Jurkat, Clone E6-1 (cell line): ENCODE measurements at places on chromosomes 11 and 22.
A peak's percentile ranks its signal among the peaks of the same experiment; 100 is the strongest.

- DNase-seq = no peak
Measured at GRCh38 chr22:35727436-35727835, 9.8 kb downstream of the APOL5 start.

DNA sequence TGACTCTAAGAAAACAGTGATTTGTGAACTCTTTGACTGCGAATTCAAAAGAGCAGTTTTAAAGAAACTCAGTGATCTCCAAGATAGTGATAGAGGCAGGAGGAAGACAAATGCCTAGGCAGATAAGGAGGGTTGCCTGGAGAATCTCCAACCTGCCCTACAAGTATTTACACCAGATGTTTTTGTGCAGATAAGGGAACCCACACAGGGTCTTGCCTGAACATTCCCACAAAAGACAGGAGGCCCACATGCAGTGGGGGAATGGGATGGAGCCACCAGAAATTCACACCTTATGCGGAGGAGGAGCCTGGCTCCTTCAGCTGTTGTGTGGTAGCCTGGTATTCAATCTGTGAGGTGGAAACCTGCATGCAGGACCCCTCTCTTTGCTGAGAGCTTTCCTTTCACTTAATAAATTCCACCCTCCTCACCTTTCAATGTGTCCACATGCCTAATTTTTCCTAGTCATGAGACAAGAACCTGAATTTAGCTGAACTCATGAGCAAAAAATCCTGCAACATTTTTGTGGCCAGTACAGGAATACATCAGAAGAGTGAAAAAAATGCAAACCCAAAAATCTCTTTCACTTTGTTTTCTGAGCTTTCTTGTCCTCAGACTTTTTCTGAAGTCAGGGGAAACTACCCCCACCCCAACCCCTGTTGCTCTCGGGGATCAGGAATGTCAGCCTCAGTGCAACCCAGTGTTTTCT lies 8.1 kb upstream of the GLYAT start:
- peak; percentile 16 for DNase-seq

- DNase-seq = no peak
Measured at GRCh38 chr22:20424932-20425565, 12.6 kb downstream of the SCARF2 start.

DNA sequence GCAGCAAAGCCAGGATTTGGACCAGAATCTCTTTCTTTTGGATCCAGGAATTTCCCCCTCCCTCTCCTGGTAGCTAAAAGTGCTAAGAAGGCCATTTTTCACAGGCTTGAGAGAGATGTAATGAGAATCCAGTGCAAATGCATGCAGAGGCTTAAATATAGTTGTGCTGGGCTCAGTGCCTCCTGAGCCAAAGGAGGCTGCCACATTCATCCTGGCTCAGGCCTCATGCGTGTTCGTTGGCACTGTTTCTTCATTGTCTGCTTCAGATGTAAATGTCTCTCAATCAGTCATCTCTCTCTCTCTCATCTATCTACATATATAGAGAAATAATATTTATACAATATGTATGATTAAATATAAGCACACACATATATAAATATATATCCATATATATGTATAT lies 83.6 kb downstream of the INSC start:
- DNase-seq = no peak

GRCh38 chr22:24445481-24446259 lies 18.3 kb downstream of the ADORA2A start:
- DNase-seq = no peak

- DNase-seq = no peak
Measured at GRCh38 chr22:50523458-50523805, 2.0 kb downstream of the SCO2 start.

- no peak for DNase-seq
Measured at GRCh38 chr11:67435031-67435726, 2.3 kb downstream of the PTPRCAP start.

DNA sequence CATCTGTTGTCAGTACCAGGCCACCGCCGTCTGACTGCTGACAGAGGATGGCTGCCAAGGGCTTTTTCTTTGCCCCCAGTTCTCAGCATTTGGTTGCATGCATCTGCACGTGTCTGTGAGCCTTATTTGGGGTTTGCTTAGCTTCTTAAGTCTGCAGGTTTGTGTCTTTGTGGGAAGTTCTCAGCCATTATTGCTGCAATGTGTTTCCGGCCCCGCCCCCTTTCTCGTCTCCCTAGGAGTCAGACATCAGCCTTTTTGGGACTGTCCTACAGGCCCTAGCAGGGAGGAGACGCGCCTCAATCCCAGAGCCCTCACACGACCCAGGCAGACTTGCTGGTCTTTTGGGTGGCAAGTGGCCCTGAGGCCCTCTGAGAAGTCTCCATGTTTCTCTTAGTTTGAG lies 8.0 kb downstream of the MOB2 start:
- peak; percentile 85 for DNase-seq

DNA sequence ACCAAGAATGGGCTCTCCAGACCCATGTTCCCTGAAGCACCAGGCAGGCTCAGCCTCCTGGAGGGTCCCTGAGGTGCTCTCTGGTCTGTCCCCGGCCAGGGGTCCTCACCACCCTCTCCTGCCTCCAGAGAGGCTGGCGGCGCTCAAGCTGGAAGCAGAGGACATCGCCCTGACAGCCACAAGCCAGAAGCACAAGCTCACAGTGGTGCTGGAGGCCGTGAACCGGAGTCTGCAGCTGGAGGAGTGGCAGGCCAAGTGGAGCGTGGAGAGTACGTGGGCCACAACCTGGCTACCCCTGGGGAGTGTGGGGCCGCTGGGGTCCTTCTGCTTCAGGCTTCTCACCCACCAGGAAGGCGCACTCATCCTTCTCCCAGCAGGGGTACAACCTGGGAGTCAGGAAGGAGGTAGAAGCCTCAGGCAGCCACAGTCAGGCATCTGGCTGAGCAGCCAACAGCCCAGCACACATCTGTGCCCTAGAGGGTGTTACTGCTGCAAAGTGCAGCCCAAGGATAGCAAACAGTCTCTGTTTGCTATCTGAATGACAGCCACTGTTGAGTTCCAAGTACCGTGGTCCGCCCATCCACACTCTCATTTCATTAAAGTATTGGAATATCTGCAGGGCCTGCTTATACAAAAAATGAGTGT lies 8.4 kb downstream of the PARVG start:
- no peak for DNase-seq

DNA sequence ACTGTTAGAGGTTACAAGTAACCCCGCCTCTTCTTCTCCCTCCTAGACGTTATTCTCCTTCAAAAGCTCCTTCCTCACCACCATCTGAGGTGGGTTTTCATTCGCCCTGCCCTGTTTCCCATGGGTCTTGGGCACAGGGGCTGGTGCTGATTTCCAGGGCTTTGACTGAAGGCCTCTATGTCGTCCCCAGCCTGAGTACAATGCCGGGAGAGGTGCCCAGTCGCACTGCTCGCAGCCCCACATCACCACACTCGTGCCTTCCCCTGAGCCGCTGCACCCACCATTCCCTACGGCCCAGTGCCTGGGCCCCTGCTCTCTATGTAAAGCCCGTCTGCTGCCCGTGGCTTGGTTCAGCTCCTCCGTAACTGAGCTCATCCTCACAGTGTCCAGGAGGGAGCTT lies 169.8 kb downstream of the DSCAML1 start:
- DNase-seq = no peak

- DNase-seq = no peak
Measured at GRCh38 chr11:97844016-97844415, 1176.7 kb upstream of the CNTN5 start.

- DNase-seq = no peak
Measured at GRCh38 chr22:36224245-36224644, 15.1 kb downstream of the APOL2 start.

DNA sequence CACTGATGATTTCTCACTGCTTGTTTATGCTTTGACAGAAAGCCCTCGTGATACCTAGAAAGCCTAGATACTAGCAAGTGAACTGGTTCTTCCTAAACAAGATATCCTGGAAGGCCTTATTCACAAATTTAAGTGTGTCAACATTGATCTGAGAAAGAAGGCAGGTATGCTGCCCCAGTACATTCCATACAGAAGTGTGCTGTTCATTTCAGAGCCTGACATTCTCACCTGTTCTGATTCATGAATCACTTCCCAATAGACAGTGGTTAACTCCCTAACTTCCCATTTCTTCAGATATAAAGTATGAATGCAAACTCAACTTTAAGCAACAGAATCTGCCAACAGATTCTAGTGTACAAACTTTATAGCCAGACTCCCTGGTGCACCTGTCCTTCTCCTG lies 15.5 kb upstream of the RASSF10 start:
- DNase-seq = no peak

- DNase-seq = no peak
Measured at GRCh38 chr11:65899356-65900124, 648 bp downstream of the FOSL1 start.

GRCh38 chr11:75547617-75548058 lies 14.4 kb upstream of the SERPINH1 start:
- no peak for DNase-seq

- DNase-seq = no peak
Measured at GRCh38 chr11:134562196-134562595, 150.2 kb upstream of the B3GAT1 start.

- DNase-seq = no peak
Measured at GRCh38 chr11:33772870-33773269, 1.4 kb downstream of the FBXO3 start.

GRCh38 chr11:105468154-105468553 lies 141.7 kb upstream of the GRIA4 start:
- no peak for DNase-seq

GRCh38 chr22:21044931-21045584 lies 688 bp upstream of the LRRC74B start:
- DNase-seq = no peak

GRCh38 chr11:9285850-9286587 lies 20.9 kb upstream of the DENND5A start:
- DNase-seq = no peak

DNA sequence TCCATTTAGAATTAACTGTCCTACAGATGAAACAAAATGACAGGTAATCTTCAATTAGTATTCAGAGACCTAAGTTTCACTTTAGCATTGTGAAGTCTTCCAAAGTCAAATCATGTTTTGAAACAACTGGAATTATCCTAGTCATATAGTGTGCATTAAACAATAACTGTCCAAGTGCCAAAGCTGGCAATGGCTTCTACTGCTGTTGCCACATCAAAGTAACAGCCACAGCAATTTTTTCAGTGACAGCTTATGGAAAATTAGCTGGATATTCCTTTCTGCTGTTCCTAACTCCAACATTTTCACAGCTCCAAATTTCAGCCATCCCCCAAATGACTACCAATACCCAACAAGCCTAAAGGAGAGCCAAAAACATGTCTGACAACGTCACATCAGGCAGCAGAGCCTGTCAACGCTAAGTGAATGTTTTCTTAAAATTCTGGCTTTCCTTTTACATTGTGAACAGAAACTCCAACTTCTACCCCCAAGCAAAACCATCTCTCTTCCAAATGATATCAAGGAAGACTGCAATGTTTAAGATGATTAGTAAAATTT lies 45.3 kb upstream of the CCDC34 start:
- DNase-seq = no peak

- DNase-seq = no peak
Measured at GRCh38 chr11:17865765-17866428, 131.3 kb downstream of the KCNC1 start.

- no peak for DNase-seq
Measured at GRCh38 chr11:70423523-70424505, 25.5 kb downstream of the CTTN start.

GRCh38 chr11:123406441-123407129 lies 23.5 kb upstream of the GRAMD1B start:
- no peak for DNase-seq

DNA sequence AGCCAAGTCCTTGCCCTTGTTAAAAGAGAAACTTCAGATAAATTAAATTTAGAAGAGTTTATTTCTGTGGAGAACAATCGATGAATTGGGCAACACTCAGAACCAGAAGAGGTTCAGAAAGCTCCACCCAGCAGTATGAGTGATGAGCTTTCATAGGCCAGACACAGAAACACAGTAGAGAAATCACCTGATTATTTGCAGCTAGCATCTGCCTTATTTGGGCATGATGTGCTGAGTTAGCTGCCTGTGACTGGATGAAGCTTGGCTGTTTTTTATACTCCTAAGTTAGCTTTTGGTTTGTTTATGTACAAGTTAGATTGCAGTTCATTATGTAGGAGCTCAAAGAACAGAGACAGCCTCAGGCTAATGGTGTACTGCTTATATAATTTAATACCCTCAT lies 269.5 kb upstream of the SESN3 start:
- no peak for DNase-seq

- no peak for DNase-seq
Measured at GRCh38 chr11:127411283-127411682, 410.7 kb upstream of the KIRREL3 start.

DNA sequence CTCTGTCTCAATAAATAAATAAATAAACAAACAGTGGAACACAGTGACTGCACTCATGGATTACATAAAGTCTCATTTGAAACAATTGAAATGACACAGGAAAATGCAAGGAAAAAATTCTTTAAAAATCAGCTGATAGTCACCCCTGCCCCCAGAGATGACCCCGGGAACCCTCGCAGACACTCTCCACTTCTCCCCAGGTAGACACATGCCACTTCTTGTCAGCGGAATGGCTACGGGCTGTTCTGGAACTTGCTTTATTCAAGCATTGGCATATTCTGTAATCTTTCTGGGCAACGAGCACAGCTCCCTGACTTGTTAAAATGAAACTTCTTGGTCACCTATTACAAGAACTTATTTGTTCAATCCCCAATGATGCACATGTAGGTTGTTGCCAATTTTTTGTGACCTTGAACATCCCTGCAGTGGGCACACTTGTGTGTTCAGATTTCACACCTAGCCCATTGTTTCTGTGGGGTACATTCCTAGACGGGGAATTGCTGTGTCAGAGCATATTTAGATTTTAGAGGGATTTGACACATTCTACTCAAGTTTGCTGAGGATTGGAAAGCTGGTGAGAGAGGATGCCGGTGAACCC lies 32.8 kb downstream of the MYEOV start:
- no peak for DNase-seq

GRCh38 chr22:29479417-29480261 lies at the start of gene NEFH:
Gene NEFH, plus strand, starts transcription at chr22:29480218. Its CDS starts 45 bp downstream, at chr22:29480263.
- DNase-seq = no peak

GRCh38 chr11:132068556-132068955 lies 698.1 kb downstream of the NTM start:
- DNase-seq = no peak

GRCh38 chr11:61524963-61525587 lies 16.5 kb downstream of the LRRC10B start:
- DNase-seq = no peak

DNA sequence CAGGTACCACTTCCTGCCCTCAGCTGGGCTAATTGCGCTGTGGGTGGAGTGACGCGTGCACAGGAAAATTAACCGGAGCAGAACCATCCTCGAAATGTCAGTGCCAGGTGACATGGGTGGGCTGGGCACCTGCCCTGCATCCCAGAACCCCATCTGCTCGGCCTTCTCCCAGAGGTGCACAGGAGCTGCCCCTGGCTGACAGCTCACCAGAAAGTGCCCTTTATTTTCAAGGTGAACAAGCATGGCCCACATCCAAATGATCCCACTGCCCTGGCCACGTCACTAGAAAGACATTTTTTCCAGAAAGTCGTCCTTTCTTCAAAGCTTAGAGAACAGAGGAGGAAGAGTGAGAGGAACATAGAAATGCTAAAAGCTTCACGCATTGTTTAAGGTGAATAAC lies 4.1 kb upstream of the ELFN2 start:
- no peak for DNase-seq
